HEK293T (cell line): ENCODE measurements at places on chromosomes 1 and 21.

DNA sequence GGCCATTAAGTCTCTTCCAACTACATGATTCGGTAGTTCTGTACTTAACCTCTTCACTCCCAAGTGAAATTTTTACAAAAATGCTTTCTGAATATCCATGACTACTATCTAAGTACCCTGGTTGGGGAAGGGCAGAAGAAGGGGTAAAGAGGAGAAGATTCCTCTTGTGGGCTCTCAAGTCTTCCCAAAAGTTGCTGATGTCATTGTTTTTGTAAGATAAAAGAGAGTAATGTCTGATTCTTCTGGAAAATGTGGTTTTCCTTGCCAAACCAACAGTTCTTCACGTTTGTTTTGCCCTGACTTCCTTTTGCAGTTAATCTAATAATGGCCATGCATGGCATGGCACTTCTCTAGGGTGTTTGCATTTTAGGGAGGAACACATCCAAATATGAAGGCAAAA lies 34.7 kb upstream of the AK4 start:
- no peak for DNase-seq

DNA sequence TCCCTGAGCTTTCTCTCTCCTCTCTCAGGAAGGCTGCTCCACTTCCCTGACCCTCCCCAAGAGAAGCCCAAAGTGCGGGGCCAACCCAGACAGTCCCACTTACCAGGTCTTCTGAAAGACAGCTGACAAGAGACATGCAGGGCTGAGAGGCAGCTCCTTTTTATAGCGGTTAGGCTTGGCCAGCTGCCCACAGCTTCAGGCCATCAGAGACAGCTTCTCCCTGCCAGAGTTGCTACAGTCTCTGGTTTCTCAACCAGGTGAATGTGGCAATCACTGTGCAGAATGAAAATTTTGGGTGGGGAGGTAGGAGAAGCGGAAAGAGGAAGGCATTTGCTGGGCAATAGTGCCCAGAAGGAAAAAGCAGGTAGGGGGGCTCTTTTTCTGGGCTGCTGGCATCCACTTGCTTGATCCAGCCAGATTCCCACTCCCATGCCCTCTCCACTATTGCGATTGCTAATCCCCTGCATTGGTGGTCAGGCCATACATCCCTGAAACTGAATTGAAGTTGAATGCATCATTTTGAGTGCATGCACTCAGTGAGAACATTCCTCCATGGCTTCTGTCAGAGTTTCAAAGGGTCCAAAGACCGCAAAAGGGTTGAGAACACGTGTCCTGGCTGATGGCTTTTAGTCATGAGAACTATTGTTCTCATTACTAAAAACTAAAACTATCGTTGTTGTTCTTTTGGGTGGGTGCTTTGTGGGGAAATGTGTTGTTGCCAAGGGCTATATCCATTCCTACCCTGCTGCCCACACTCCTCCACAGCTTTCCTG lies at the start of gene S100A8:
Gene S100A8, minus strand, starts transcription at position 136 of the 773 bp plus-strand sequence. CDS start 538 bp downstream, outside the sequence.
- no peak for DNase-seq

DNA sequence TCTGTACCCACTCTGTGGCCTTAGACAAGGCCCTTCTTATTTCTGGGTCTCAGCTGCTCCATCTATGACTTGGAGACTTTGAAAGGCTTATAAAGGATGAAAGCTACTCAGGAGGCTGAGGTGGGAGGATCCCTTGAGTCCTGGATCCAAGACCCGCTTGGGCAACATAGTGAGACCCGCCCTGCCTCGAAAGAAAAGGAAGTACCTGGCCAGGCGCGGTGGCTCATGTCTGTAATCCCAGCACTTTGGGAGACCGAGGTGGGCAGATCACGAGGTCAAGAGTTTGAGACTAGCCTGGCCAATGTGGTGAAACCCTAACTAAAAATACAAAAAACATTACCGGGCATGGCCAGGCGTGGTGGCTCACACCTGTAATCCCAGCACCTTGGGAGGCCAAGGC lies 13.4 kb downstream of the ID3 start:
- no peak for DNase-seq

GRCh38 chr1:185823467-185823866 lies 89.3 kb downstream of the HMCN1 start:
- DNase-seq, result no peak

- no peak for DNase-seq
These were observed 10.2 kb downstream of the NFYC start for GRCh38 chr1:40701684-40702083.

DNA sequence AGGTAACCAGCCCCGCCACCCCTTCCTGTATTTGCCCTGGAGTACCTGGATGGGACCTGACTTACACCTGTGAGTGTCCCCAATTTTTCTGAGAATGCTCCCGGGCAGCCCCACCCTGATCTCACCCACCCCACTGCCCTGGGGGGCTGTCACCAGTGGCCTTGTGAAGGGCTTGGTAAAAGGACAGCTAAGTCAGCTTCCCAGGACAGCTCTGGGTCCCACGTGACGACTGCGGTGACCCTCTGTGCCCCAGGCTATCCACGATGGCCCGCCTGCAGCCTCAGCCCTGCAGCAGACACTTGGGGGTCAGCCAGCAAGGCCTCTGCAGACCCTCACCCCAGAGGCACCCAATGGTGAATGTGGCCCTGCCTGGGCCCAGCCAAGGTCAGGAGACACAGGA lies 5.6 kb downstream of the SRM start:
- no peak for DNase-seq

DNA sequence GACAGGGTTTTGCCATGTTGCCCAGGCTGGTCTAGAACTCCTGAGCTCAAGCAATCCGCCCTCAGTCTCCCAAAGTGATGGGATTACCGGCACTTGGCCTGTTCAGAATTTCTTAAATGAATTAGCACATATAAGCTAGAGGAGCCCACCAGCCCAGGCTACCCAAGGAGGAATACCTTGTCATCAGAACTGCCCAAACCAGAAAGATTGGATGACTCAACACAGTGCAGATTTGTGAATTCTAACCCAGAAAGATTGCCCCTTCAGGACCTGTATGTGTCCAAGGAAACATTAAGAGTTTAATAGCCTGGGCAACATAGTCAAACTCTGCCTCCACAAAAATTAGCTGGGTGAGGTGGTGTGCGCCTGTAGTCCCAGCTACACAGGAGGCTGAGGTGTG lies 14.0 kb upstream of the LIN9 start:
- no peak for DNase-seq

DNA sequence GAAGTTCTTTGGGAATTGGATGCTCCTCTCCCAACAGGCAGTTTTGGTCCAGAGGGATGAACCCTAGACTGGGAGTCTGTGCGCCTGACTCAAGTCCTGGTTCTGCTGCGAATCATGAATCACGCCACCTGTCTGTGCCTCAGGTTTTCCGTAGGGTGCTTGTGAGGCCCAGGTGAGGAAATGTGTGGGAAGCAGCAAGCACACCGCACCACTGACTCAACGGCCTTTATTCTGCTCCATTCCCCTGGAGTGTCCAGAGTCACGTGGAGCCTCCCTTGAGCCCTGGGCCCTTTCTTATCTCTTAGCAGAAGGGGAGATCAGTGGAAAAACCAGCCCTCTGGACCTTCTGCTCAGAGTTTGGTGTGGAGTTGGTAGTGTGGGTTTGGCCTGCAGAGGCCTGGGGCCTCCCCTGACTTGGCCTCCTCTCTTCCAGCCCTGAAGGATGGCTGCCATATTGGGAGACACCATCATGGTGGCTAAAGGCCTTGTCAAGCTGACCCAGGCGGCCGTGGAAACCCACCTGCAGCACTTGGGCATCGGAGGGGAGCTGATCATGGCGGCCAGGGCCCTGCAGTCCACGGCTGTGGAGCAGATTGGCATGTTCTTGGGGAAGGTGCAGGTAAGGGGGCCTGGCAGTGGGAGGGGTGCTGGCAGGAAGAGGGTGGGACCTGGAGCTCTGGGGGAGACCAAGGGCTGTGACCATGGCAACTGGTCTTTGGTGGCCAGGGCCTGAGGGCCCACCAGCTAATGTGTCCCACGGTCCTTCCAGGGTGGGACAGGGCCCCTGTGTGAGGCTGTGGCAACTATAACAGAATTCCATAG lies 21.1 kb downstream of the COQ8A start:
- no peak for DNase-seq

DNA sequence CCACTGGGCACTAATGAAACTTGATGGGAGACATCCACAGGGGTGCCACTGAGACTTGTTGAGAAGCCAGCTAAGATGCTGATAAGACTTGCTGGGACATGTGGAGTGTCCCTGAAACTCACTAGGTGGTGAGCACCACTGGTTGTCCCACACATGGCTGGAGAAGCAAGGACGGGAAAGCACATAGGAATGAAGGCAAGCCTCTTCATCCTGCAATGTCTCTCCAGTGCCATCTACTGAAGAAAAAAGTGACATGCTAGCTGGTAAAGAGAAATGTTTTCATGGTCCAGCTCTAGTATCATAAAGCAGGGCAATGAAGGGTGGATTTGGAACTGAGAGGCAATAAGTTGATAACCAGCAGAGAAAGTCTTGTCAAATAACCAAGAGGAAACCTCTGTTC lies 283.0 kb downstream of the PAPPA2 start:
- peak; percentile 12 for DNase-seq

- DNase-seq, result no peak
These were observed 57.8 kb downstream of the WNT9A start for GRCh38 chr1:227889863-227890405.

DNA sequence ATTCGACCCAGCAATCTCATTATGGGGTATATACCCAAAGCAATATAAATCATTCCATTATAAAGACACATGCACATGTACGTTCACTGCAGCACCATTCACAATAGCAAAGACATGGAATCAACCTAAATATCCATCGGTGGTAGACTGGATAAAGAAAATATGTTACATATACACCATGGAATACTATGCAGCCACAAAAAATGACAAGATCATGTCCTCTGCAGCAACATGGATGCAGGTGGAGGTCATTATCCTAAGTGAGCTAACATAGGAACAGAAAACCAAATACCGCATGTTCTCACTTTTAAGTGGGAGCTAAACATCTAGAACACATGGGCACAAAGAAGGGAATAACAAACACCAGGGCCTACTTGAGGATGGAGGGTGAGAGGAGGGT lies 115.5 kb downstream of the PTPN14 start:
- no peak for DNase-seq

GRCh38 chr1:15678578-15678977 lies 5.5 kb upstream of the PLEKHM2 start:
- DNase-seq, result no peak

DNA sequence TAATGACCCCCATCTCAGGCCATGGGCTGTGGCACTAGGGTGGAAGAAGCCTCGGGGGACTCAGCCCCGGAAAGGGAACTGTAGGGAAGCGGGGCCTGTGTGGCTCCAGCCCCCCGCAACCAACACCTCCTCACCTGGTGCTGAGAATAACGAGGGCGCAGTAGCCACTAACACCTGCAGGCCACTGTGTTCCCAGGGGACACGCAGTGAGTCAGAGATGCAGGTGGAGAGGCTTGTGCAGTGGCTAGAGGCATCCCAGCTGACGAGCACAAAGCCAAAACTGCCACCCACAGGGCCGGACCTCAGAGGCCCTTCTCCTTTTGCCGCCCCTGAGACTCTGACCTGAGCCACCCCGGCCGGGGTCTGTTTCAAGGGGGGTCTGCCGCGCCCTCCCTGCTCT lies 33.5 kb upstream of the CCDC27 start:
- DNase-seq, result no peak

GRCh38 chr1:168623003-168623828 lies 46.8 kb downstream of the XCL1 start:
- DNase-seq, result peak; percentile 56

DNA sequence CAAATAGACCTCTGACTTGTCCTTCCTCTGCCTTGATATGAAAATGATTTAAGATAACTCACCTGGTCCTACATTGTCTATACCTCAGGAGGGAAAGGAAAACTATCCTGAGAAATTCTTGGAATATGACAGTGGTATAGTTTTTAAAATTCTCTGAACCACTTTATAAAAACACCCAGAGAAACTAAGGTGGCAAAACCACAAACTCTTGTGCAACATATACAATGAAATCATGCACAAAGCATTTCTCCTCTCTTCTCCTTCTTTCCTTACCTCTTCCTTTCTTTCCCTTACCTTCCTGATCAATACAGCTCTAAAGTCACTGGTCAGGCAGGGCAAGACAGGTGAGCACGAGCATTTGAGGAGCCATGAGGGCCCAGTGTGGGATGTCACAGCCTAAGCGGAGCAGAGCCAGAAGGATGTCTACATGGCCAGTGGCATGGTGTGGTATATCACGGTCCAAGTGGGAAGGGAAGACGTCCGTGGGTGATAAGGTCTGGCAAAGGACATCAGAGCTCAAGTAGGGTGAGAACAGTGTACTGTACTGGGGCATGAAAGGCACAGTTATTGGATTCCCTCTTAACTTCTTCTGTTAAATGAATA lies 543.3 kb downstream of the DPYD start:
- no peak for DNase-seq

DNA sequence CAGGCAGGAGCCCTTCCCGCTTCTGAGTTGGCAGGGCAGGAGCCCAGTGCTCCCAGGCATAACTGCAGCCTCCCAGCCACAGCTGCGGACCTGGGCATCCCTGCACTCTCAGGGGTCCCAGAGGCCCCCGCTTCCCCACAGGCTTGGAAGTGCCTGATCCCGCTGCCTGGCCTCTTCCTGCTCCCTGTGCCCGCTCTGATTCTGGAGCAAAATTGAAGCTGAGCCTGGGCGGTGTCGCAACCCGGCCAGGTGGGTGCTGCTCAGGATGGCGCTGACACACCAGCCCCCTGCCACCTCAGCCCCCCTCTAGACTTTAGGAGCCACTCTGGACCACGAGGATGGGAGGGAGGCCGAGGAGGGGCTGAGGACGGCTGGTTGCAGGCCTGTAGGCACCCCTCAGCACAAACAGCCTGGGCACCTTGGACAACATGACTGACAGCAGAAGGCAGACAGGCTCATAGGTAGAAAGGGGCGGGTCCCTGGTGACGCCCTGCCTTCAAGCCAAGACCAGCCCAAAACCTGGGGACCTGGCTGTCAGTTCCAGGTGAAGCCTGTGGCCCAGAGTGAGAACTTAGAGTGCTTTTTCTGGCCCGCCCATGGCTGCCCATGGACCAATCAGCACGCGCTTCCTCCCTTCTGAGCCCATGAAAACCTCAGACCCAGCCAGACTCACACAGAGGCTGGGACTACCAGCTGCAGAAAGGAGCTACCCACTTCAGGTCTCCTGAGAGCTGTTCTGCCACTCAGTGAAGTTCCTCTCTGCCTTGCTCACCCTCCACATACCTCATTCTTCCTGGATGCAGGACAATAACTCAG lies 7.2 kb downstream of the HLCS start:
- no peak for DNase-seq

GRCh38 chr1:109290998-109291397 lies 8.1 kb upstream of the PSRC1 start:
- DNase-seq, result no peak

GRCh38 chr1:62840555-62840954 lies 56.6 kb downstream of the ATG4C start:
- DNase-seq, result no peak

- DNase-seq, result no peak
These were observed 91.6 kb downstream of the RGS7 start for GRCh38 chr1:241265428-241265827.

DNA sequence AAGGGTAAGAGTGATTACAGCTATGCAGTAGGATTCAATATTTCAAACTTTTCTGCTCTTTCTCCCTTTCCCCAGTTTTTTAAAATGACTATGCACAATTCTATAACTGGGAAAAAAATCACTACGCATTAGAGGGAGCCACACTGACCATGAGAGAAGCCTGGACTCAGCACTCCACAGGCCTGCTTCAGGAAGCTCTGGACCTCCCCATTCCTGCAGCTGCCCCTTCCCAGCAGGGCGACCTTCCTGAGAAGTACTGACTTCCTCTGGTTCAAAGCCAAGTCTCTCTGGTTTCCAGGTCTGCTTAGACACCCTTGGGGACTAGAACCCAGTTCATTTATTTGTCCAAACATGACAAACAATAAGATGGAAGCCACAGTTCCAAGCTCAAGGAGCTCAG lies 42.0 kb upstream of the CLSTN1 start:
- DNase-seq, result no peak

- DNase-seq, result no peak
These were observed 579.9 kb upstream of the B3GALT2 start for GRCh38 chr1:193766329-193766728.

- DNase-seq, result no peak
These were observed at the start of gene FMO2 for GRCh38 chr1:171185091-171185490. TSS of gene FMO2 (plus strand) at chr1:171185300. CDS start at chr1:171185714, 414 bp downstream.
